ENCODE measurements at places on chromosomes 13 and 19.

- peak; percentile 94 for DNase-seq
These were observed 2.9 kb downstream of the IER2 start for GRCh38 chr19:13152974-13153568.

DNA sequence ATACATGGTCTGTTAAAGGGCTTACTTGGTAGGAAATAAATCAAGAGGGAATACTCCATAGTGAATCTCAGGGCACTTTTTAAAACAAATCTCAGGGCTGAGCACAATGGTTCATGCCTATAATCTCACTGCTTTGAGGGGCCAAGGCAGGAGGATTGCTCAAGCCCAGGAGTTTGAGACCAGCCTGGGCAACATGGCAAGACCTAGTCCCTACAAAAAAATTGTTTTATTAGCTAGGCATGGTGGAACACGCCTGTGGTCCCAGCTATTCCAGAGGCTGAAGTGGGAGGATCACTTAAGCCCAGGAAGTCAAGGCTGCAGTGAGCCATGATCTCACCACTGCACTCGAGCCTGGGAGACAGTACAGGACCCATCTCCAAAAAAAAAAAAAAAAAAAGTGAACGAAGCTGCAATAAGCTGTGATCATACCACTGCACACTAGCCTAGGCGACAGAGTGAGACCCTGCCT lies 25.2 kb downstream of the ABCC4 start:
- no peak for DNase-seq

DNA sequence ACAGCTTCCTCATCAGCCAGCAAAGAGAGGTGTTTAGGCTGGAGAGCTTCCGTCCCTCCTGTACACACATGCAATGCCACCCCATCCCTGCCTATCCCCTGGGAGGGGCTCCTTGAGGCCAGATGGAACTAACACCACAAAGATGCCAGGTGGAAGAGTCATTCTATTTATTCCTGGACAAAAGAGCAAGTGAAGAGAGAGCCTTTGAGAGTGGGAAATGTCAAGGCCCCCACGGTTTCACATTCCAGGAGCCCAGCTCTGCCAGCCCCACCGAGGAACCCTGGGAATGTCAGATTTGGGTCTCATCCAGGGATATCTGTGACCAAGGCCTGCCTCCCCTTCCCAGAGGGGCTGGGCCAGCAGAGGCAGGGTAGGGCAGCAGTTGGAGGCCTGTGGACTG lies 30.8 kb upstream of the IGFL1 start:
- no peak for DNase-seq

- DNase-seq: no peak
These were observed 19.9 kb downstream of the ACER1 start for GRCh38 chr19:6313398-6313969.

DNA sequence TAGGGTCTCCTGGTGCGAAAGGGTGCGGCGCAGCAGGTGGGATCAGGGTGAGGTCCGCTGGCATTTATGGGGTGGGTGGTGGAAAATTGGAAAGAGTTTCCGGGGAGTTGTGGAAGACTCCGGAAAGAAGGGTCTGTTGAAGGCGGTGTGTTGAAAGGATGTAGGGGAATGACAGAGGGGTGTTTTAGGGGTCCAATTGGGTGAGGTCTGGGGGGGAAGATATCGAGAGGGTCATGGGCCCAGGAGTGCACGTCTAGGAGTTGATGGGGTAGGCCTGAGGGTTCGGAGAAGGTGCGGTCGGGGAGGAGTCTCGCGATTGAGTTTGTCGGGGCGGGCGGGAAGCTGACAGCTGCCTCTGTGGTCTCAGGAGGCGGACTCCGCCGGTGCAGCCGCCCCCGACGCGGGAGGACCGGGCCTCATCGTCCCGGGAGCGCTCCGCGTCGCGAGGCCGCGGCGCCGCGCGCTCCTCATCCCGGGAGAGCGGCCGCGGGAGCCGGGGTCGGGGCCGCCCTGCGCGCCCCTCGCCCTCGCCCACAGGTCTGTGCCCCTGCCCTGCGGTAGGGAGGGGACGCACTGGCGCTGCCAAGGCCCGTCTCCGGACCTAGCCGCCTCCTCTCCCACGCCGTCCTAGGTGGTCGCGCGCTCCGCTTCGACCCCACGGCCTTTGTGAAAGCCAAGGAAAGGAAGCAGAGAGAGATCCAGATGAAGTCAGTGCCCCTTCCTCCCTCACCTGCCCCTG lies 7.0 kb downstream of the PGLYRP1 start:
- no peak for DNase-seq

GRCh38 chr13:85405316-85405897 lies 393.8 kb downstream of the SLITRK6 start:
- DNase-seq: no peak

GRCh38 chr19:3184847-3185460 lies 776 bp upstream of the NCLN start:
- DNase-seq: peak; percentile 88

DNA sequence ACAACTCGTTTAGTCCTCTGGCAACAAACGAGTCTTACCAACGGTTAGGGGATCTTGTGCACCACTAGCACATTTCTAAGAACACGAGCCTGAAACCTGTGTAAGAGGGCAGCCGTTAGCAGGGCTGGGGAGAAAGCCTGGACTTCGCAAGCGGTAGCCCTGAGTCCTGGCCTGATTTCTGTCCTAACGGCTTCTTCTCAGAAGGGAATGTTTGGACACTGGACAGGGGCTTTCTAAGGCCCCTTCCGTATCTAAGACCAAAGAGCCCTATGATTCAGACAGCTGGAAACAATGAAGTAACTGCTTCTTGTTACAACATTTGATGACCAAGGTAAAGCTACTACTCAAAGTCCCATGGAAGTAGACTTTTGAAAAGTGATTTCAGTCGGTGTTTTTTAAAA lies 2.2 kb downstream of the ANKRD10 start:
- DNase-seq: peak; percentile 44

- DNase-seq: no peak
These were observed 206.8 kb downstream of the PCDH9 start for GRCh38 chr13:67023130-67023876.

GRCh38 chr13:41995946-41996345 lies 35.0 kb upstream of the VWA8 start:
- peak; percentile 52 for DNase-seq
